ENCODE measurements at places on chromosomes 4 and X.

GRCh38 chr4:104571341-104571740, 76.6 kb upstream of the CXXC4 start:
- no peak for DNase-seq

- DNase-seq, result no peak
These were observed 232.7 kb downstream of the ARHGAP24 start for GRCh38 chr4:85707611-85708010.

DNA sequence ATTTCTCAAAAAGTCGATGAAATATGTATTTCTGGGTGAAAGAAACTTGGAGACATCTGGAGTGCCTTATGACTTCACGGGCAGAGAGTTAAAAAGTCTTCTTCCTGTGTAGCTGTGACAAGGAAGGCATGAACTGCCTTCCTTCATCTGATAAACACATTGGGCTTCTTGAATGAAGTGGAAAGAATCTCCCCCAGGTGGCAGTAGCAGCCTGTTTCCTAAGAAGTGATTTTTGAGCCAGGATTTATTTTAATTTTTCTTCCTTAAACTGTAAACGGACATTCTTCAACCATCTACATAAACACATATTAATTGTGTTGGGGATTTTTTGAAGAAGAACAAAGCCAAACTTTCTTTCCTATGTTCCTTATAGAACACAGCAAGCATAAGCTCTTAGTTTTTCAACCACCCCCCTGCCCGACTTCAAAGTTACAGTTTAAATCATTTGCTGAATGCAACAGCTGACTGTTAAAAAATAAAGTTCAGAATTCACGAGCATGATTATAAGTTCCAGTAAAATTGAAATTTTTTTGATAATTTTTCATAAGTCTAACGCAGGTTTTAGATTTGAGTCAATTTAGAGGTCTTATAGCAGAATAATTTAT, 980 bp upstream of the GIMD1 start:
- DNase-seq, result peak; percentile 61

GRCh38 chr4:37885496-37885895, 5.4 kb upstream of the TBC1D1 start:
- no peak for DNase-seq

GRCh38 chr4:141524116-141524515, 112.3 kb upstream of the IL15 start:
- no peak for DNase-seq

GRCh38 chr4:5965225-5965624, 53.0 kb downstream of the C4orf50 start:
- no peak for DNase-seq

DNA sequence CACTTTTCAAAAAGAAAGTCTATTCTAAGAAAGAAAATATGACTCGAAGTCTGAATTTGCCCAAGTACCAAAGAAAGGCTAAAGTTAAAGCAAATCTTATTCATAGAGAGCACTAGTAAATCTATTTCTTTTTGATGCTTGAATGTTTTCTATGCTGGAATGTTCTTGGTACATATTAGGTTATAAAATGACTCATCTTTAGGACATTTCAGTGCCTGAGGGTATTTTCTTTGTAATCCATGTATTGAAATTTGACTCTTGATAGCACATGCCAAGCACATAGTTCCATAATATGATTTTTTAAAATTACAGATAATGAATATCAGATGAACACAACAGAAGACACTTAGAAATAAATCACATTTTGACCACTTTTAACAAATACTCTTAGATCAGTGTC, 232.8 kb downstream of the TRIML1 start:
- DNase-seq, result peak; percentile 7

GRCh38 chr4:101252721-101253120, 94.6 kb downstream of the PPP3CA start:
- DNase-seq, result no peak

- no peak for DNase-seq
These were observed 4.8 kb upstream of the TIMP1 start for GRCh38 chrX:47577424-47577823.

GRCh38 chrX:102659790-102660757, 8.8 kb downstream of the GPRASP1 start:
- DNase-seq, result no peak

DNA sequence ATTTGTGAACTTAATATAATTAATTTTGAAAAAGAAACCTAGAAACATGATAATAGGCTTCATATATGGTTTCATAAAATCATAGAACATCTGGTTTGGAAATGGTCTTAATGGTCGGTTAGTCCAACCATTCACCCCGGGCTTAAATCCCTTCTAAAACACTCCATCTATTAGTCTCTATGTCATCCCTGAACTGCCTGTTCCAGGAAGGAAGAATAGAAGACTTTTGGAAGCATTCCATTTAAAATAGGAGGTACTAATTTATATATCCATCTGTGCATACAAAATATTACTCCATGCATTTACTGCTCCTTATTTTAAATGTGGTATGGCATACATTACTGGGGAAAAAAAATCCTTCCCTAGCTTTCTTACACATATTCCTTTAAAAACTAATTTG, 262.2 kb upstream of the DDX53 start:
- DNase-seq, result no peak

GRCh38 chrX:115018040-115018647, 728 bp upstream of the IL13RA2 start:
- no peak for DNase-seq

GRCh38 chr4:18105030-18106011, 83.8 kb upstream of the LCORL start:
- no peak for DNase-seq

DNA sequence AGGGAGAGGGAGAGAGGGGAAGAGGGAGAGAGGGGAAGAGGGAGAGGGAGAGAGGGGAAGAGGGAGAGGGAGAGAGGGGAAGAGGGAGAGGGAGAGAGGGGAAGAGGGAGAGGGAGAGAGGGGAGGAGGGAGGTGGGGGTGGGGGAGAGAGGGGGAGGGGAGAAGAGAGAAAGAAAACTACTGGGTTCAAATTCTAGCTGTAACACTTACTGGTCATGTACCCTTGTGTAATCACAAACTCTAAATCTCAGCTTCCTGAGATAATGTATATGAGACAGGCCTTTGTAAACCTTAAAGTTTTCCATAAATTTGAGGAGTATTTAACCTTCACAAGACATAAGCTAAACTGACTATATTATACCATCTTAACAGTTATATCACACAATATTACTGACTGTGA, 109.1 kb downstream of the FGF16 start:
- no peak for DNase-seq

- DNase-seq, result no peak
These were observed 106.8 kb downstream of the ARSJ start for GRCh38 chr4:113872426-113873260.

DNA sequence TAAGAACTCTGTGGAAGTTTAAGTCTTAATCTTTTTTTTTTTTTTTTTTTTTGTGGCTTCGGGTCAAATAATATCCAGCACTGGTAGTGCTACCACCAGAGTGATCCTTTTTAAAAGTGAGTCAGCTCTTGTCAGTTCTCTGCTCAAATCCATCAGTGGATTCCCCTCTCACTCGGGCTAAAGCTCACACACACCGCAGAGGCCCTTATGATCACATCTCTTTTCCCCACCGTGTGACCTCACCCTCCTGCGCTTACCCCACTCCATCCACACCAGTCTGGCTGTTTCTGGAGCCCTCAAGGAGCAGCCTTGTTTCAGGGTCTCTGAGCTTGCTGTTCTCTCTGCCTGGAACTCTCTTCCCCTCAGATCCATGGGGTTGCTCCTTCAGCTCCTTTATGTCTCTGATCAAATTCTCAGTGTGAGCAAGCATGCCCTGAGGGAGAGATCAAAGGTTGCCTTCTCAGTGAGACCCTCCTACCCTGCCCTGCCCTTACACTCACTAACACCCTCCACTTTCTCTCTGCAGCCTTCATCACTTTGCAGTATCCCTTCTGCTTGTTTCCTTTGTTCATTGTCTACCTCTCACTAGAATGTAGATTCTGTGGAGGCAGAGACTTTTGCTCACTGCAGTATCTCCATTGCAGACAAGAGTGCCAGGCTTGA, 19.8 kb upstream of the BEND4 start:
- no peak for DNase-seq

- DNase-seq, result no peak
These were observed 1.5 kb downstream of the FHDC1 start for GRCh38 chr4:152937336-152938236.

GRCh38 chr4:2136726-2137125, 77.6 kb downstream of the NAT8L start:
- no peak for DNase-seq

DNA sequence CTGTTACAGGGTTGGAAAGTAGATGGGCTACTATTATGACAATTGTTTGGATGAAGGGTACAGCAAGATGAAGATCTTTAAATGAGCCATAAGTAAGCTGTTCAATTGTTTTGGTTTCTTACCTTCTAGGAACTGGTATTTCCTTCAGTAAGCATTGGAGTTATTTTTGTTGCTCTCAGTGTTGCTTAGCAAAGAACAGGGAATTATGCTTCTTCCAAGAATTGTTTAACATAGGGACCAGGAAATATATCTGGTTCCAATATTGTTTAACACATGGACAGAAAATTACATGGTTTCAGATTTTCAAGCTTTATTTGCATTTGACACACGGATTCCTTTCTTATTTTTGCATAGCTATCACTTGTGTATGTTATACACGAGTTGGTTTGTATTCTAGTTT, 1999.0 kb downstream of the ARAP2 start:
- DNase-seq, result no peak

GRCh38 chr4:114136069-114136468, 156.6 kb upstream of the ARSJ start:
- no peak for DNase-seq

GRCh38 chrX:53992589-53992988, 51.7 kb downstream of the PHF8 start:
- no peak for DNase-seq

DNA sequence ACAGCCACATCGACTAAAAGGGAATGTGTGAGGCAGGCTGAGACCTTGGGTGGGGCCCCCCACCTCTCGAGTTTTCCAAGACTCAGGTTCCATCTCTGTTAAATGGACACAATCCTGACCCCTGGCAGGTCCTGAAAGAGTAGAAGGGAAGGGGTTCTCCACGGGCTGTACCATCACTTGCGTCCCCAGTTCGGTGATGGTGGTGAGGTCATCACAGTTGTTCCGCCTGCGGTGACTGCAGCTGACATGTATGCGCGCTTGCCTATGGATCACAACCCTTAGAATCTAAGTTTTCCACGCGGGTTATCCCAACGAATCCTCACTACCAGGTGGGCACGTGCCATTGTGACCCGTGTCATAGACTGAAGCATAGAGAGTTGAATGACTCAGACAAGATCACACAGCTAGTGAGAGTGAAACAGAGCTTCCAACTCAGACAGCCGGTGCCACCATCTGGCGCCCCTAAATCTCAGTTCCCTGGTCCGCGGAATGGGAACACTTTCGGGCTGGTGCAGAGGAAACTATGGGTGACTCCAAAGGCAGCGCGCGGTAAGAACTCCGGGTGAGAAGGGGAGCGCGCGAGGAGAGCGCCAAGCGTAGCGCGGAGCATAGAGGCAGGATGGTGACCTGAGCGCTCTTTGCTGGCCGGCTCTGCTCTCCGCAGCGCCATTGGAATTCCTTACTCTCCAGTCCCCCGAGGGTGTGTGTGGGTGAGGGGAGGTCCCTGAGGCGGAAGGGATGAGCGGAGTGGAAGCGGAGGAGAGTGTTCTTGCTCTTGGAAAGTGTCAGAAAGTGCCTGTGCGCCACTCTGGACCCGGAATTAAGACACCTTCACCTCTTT, 10.5 kb downstream of the MSX1 start:
- DNase-seq, result no peak

DNA sequence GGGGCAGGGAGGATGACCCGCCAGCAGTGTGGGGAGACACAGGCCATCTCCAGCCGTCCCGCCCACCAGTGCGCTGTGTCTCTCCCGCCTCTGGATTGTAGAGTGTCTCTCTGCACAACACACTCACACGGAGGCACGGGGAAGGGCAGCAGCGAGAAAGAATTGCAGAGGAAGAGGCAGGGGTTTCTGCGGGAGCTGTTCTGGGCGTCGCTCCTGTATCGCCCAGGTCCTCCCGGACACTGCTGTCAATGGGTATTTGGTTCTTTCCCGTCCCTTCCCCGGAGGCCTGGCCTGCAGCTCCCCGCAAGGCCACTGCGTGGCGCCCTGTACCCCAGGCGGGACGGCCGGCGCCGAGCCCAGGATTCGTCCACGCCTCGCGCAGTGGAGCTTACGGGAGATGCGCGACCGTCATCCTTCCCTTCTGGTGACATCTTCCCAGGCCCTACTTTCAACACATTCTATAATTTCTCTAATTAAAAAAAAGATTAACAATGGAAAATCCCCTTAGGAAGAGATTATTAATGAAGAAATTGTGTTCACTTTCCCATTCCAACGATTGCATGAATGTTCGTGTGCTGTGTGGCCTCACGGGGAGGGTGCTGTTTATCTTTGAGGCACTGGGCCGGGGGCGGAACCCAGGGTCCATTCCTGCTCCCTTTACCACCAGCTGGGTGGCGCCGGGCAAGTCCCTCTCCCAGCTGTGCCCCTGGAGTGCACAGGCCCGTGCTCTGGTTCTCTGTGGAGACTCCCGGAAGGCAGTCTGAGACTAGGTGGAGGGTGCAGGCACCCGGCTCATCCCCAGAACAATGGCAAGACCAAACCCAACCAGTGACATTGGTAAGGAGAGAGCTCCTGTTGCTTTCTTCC, 95.7 kb downstream of the CPZ start:
- no peak for DNase-seq

DNA sequence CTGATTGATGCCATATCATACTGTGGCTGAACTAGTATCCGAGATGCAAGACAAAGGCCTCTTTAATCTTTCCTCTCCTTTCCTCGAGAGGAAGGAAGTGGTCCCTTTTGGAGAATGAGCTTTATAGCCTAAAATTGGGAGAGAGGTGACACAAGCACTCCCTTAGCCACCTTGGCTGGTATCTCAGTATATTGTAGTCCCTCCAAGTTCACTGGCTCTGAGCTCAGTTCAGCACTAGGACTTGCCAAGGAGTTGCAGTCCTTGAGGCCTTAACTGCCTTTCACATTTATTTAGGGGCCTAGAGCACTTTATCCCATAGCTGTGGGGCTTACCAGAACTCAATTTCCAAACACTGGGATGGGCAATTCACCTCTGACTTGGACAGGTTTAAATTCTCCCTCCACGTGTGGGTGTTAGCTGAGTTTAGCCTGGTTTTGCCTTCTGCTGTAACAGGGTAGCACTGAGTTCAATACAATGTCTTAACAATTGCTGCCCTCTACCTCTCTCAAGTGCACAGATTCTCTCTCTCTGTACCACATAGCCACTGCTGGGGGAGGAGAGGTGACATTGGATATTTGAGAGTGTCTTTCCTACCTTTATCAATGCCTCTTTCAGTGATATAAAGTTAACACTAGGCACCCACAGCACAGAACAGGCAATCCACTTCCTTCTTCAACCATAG, 216.4 kb downstream of the TECRL start:
- DNase-seq, result no peak

GRCh38 chr4:69147334-69147733, 51.1 kb downstream of the UGT2B7 start:
- no peak for DNase-seq

- no peak for DNase-seq
These were observed 14.6 kb downstream of the PSAPL1 start for GRCh38 chr4:7419961-7420660.

DNA sequence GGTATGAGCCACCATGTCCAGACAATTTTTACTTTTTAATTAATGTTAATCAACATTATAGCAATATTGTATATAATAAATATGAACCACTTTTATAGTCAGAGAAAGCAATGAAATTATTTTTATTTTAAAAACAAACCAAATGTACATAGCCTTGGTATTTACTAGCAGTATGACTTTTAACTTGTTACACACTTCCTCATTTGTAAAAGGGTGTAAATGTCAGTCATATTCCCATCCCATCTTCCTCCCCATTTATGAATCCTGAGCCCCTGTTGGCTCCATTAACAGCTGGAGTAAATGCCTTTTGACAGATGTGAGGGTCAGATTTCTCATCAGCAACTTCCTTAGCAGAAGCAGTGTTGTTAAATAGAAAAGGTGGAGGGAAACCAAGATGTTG, 179.6 kb upstream of the SPRY1 start:
- no peak for DNase-seq
